ENCODE measurements at places on chromosomes 5 and 9.
A peak's percentile ranks its signal among the peaks of the same experiment; 100 is the strongest.

- DNase-seq: no peak
Observed at GRCh38 chr9:29714860-29715259, 2141.6 kb upstream of the C9orf72 start.

DNA sequence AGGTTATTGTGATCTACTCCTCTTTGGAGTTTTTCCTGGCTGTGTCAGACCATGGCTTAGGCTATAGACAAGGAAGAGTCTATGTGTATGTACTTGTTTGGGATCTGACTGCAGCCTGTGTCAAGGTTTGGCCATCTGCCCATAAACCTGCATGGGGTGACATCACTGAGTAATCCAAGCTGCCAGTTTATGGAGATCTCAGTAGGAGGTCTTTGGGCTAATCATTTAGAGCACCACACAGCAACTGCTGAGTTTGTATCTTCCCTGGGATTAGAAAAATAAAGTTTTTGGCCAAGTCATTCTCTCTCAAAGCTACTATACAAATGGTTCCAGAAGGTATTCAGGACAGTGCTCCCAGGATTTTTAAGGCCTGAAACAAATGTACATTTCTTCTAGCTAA is 65.5 kb upstream of the HSPB3 start:
- DNase-seq: peak; percentile 75

DNA sequence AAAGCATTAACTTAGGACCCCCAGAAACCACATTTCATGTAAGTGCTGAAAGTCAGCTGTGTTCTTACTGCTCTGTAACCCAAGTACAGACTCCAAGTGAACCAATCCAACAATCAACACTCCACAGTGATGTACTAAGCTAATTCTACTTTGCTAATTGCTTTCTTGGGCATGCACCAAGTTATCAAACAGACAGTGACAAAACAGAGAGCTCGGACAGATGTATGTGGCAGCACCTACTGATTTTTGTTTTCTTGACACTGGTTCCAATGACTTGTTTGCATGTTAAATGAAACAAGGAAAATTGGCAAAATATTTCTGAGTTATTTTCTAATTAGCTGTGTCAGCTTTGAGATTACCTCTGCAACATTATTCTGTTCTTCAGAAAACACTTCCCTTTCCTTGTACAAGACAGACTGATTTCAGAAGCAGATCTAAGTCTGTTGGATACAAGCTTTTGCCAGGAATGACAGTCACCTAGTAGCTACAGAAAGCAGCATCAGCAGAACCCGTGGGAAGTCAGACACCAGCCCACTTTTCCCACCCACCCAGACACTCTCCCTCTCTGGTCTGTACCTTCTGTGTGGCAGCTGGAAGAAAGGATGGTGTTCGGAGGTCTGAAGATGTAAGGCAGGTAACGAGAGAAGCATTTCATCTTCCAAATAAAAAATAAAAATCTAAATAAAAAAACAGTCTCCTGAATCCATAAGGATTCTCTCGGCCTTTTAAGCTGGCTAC is 176.7 kb upstream of the PPP2R2B start:
- DNase-seq: no peak

GRCh38 chr5:24598956-24599355 is 45.8 kb downstream of the CDH10 start:
- DNase-seq: peak; percentile 100

DNA sequence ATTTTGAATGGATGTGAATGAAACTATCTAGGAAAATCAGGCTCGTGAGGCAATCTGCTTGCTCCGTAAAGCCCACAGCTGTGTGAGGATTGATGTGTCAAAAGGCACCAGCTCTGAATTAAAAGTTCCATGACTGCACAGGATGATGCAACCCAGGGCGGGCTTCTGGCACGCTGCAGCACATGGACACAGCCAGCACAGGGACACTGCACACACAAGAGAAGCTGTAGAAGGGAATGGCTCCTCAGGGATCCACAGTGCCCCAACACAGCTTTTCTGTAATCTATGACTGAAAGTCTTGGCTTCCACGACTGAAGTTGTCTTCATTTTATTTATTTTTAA is 151.0 kb downstream of the GCNT1 start:
- DNase-seq: no peak

- DNase-seq: no peak
Observed at GRCh38 chr9:124551472-124552272, 44.5 kb upstream of the NR5A1 start.

DNA sequence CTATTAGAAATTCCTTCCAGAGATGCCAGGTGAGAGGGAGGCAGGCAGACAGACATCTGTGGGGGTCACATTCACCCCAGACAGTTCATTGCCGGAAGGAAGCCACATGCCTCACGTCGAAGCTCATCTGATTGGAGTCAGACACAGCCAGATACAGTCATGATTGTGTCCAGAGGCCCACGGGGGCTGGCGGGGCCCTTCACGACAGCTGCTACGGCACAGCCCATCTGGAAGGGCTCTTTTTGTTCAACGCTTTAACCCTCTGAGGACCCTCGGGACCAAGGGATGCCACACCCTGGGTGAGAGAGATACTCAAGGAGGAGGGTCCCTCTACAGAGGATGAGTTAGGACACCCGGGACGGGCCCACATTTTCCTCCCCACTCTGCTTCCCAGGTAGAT is 31.9 kb upstream of the GABRP start:
- peak; percentile 63 for DNase-seq

DNA sequence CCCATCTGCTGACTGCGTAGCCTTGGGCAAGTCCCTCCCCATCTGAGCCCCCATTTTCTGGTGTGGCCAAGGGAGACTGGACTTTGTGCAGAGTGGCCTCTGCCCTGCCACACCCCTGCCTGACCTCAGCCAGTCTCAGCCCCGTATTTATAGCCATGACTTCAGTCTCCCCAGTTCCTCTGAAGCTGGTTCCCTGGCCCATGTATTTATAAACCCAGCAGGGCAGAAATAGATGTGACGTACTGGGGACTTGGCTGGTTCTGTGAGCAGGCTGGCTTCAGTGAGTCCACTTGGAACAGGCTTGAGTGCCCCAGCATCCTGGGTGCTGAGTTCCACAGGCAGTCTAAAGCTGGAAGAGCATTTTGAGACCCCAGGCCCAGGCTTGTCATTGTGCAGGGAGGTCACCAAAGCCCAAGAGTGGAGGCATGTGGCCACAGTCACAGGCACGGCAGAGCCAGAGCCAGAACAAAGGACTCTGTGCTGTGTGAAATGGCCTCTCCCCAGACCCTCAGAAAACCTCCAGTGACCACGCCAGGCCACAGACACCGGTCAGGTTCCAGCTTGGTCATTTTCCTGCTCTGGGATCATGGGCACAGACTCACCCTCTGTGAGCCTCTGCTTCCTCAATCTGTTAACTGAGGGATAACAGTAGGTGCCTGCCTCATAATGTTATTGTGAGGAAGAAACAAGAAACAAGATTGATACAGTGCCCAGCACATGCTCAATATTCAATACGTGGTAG is 30.4 kb upstream of the SYNPO start:
- no peak for DNase-seq

DNA sequence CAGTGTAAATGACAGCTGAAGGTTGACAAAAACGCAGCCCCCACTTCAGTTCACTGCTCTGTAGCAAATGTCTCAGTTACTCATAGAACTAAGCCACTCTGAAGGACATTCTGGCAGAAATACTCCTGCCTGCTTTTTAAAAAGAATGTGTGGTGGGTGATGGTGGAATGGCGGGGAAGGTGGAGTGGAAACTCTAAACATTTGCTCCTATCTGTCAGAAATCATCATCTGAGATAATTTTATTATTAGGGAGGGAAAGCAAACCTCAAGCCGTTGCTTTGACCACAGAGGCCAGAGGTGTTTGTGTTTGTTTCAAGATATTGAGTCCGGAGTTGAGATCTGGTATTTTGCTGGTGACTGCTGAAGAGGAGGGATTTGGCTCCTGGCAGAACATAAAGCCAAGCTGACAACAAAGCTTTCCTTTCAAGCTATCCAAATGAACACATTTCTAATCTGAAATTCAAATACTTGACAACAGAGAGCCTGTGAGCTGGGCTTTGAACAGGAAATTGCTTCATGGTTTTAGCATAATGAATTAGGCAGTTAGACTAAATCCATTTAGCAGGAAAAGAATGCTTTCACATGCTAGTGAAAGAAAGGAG is 362.7 kb downstream of the CSNK1G3 start:
- no peak for DNase-seq

- DNase-seq: no peak
Observed at GRCh38 chr5:133455676-133456075, 156.7 kb downstream of the FSTL4 start.

GRCh38 chr5:61311836-61312808 is 19.9 kb upstream of the ZSWIM6 start:
- DNase-seq: no peak

DNA sequence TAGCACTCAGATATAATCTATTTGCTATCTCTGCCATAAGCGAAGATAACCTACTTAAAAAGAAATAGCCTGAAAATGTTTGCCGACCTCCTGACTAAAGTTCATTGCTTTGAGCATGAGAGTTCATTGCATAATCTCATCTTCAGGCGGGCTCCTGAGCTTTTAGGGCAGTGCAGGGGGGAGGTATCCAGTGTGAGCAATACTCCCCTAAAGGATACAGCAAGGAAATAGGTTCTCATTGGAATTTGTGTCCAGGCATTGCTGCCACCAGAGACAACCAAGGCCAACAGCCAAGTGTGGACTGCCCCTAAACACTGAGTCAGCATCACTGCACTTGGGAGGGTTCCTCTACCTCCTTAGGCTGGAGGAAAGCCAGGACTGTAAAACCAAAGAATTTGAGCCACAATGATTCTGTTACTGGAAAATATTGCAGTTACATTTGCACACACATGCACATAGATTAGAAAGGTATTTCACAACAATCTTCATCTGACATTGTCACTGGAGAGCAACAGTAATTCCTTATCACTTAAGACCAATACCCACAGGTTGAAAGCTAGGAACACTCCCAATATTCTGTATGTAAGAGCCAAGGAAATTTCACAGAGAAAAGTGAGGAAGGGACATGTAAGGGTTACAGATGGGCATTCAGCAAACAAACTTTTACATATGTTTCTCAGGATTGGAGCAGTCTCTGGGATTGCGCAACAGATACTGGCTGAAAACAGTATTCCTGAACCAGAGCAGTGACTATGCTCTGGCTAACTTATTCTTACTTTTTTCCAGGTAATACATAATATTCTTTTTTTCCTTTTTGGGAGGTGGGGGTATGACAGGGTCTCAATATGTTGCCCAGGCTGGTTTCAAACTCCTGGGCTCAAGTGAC is 98.6 kb upstream of the TLE1 start:
- no peak for DNase-seq

DNA sequence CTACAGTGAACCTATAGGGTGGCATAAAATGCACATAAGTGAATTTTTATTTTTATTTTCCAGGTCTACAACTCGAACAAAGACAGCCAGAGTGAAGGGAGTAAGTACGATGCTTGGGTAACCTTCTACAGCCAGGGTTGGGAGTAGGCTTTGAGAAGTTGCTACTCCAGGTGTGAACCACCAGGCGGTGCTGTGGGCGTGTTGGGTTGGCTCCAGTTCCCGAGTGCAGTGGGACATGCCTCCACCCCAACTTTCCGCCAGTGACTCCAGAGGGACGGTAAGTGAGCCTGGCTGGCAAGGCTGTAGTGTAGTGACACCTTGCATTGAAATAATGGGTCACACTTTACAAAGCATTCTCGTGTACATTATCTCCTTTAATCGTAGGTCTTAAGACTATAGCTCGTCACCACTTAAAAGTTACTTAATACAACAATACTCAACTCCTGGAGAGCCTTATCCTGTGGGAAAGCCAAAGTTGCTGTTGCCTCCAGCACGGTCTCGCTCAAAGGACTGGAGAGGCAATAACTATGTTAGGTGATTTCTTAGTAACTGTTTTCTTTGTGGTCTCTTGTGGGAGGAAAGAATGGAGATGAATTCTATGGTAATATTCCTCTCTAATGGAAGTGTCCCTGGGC is 244.0 kb downstream of the ARHGAP26 start:
- DNase-seq: no peak

GRCh38 chr9:105103776-105104175 is 140.7 kb upstream of the SLC44A1 start:
- no peak for DNase-seq

DNA sequence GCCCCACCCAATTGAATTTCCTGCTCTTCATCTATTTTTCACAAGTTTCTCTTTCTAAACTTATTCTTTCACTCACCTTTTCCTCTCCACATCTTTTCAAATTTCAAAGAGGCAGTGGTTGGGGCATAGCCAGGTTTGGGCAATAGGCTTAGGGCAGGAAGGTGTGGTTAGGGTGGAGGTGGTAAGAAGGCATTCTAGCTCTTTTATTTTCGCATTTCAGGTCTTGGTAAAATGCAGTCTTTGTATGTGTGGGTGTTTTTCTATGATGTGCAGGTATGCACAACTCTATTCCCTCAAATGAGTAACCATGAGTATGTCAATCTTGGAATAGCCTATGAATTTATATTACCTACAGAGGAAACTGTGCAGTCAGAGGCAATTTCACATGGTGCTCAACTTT is 129.8 kb upstream of the IFNE start:
- DNase-seq: no peak

- DNase-seq: no peak
Observed at GRCh38 chr9:104858846-104859245, 69.1 kb downstream of the ABCA1 start.

Data from NCI-H524 treated with DMSO at 0.1 percent for 48 hours (cell line).